Lung microvascular endothelial cell (primary cell): ENCODE measurements at places on chromosomes 13 and 19. TPM values are rescaled to one million over a fixed set of nuclear protein-coding genes. Genes with fewer than 3 reads are reported as not detected.
A peak's percentile ranks its signal among the peaks of the same experiment; 100 is the strongest.

TUBA3C gene
- not detected in 2 replicates for total RNA-seq

TTC9B gene
- total RNA-seq, result under 0.01 TPM in 1 of 2 replicates, not detected in the other

DNA sequence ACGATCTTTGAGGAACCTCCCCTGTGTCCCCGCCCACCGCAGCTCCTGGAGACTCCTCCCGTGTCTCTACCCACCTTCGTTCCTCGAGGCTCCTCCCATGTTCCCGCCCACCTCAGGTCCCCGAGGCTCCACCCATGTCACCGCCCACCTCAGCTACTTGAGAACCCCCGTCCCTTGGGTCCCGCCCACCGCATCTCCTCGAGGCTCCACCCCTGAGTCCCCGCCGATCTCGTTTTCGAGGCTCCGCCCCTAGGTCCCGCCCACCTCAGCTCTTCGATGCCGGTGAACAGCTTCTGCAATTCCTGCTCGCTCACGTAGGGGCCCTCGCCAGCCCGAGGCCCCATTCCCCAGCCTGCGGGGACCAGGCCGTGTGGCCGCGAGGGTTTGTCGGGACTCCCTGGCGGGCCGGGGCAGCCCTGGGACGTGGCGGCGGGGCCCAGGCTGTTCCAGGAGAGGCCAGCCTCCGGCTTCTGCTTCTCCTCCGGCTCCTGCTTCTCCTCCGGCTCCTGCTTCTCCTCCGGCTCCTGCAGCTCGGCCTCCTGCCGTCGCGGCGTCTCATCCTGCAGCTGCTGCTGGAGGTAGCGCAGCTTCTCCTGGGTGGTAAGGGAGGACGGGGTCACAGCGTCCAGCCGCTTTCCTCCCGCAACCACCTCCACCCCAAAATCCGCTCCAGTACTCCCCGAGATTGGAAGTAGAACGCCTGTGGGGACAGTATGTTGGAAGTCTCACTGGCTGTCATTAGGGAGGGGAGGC, 16.7 kb downstream of the TSKS start:
- peak; percentile 71 for DNase-seq

GRCh38 chr19:23254141-23254910, 4.1 kb upstream of the ZNF724 start:
- DNase-seq, result no peak

GRCh38 chr13:85833921-85834320, 34.7 kb upstream of the SLITRK6 start:
- no peak for DNase-seq

ZNF90 gene
- total RNA-seq, result 0.60 and 0.65 TPM in 2 replicates

SHISA7 gene
- not detected in 2 replicates for total RNA-seq

- peak; percentile 71 for DNase-seq
Observed at GRCh38 chr19:48656840-48657474, 11.0 kb upstream of the CA11 start.

- no peak for DNase-seq
Observed at GRCh38 chr13:36028359-36029025, 102.7 kb downstream of the DCLK1 start.

DNA sequence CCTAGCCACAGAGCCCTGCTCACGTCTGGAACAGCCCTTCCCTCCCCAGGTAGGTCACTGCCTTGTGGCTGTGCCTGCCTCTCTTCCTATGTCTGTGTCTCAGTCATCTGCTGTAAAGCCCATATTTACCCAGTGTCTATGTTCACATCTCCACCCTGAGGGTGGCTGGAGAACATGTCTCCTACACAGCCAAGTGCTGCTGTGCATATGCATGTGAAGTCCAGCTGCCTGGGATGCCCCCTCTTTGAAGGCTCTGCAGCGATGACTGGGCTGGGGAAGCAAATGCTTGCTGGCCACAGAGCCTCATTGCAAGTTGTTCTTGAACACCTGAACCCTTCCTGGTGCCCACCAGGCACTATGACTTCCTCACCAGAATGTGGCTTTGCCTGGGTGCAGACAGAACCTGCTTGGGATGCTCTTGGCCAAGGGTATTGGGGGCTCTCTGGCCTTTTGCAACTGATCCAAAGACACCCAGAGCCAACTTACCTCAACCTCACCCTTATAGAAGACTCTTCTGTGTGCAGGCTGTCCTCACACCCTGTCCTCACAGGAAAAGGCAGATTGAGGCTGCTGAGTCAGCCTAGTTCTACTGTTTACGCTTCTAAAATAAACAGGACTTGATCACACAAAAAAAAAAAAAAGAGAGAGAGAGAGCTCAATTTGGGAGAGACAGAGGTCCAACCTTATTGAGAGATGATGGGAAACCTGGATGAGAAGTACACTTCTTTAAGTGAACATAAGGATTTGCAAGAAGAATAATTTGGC, 26.5 kb downstream of the MRPL57 start:
- no peak for DNase-seq

DNA sequence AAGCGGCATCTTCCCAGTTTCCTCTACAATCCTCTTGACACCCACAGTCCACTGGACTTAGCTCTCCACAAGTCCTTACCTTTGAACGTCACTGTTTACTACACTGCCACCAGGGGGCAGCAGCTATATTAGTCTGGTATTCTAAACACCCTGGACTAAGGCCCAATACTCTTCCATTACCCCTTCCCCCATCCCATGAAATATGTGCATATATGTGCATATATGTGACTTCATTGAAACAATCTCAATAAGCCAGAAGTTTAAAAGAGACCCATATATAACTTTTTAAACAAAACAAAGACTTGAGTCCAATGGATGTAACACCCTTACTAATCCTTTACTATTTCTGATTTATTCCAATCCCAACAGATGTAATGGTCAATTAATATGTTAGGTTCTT, 15.5 kb downstream of the GGACT start:
- DNase-seq, result peak; percentile 90

SH2D3A gene
- 2.2 and 3.0 TPM in 2 replicates for total RNA-seq

FARP1 gene
- total RNA-seq, result 9.4 and 14.9 TPM in 2 replicates

DNA sequence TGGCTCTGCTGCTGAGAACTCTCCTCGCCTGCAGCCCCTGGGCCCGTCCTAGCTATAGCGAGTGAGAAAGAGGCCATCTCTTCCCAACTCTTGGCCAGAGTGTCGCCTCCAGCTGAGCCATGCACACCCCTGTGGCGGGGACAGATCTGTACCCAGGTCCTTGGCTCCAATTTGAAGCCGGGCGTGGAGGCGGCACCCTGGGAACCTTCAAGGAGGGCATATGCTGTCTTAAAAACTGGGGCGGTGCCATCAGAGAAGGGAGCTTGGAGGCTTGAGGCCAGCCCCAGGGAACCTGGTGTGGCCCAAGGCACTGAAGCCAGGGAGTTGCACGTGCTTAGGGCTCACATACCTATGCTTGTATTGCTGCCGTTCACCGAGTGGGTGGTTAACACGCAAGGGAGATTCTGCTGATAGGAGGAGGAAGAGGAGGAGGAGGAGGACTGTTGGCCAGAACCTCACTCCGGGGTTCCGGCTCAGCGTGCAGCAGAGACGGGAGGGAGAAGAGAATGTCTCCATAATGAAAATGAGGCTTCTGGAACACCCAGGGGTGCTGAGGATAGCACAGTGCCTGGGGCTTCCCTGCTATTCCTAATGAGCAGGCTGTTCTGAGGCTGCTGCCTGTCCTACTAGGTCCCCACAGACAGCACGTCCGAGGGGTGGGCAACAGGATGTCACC, 40.7 kb downstream of the COMP start:
- DNase-seq, result no peak

GRCh38 chr13:41060724-41061074, 610 bp upstream of the WBP4 start:
- peak; percentile 78 for DNase-seq

- DNase-seq, result no peak
Observed at GRCh38 chr13:31029102-31029501, 96.6 kb downstream of the TEX26 start.

DNA sequence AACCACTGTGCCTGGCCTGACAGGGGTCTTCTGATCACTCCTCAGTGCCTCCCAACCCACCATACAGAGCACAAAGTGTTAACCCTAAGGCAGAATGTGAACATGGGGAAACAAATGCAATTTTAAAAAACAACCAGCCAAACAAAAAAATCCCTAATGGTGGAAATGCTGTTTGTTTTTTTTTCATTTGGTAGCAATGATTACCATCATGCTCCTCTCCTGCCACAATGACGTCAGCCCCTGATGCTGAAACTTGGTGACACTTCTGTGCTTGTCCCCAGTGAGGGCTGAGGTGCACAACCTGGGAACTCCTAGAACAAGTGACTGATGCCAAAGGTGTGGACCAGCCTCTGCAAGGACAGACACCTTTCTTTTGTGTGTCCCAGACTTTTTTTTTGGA, 4.0 kb upstream of the TSPAN16 start:
- DNase-seq, result no peak

GRCh38 chr13:80870186-80870585, 529.3 kb upstream of the SPRY2 start:
- DNase-seq, result no peak

- no peak for DNase-seq
Observed at GRCh38 chr19:39296906-39297305, 699 bp downstream of the IFNL1 start.

DNA sequence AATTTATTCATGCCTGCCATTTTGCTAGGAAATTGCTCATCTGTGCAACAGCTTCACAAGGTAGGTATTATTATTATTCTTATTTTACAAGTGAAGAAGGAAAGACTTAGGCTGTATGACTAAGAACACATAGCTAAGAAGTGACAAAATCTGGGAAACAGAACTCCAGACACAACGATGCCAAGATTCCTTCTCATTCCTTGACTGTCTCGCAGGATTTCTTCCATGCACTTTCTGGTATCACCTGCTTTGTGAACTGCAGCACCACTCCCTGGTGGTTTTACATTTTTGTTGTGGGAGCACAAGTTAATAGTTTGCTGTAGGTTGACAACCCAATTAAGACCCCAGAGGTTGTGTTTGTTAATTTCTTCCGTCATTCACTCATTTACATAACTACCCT, 188.5 kb downstream of the LACC1 start:
- no peak for DNase-seq

GRCh38 chr19:51781999-51782398, 13.0 kb upstream of the FPR3 start:
- DNase-seq, result no peak

CYP2B6 gene
- total RNA-seq, result not detected in 2 replicates

RUBCNL gene
- 0.20 TPM in 1 of 2 replicates, not detected in the other for total RNA-seq

DNA sequence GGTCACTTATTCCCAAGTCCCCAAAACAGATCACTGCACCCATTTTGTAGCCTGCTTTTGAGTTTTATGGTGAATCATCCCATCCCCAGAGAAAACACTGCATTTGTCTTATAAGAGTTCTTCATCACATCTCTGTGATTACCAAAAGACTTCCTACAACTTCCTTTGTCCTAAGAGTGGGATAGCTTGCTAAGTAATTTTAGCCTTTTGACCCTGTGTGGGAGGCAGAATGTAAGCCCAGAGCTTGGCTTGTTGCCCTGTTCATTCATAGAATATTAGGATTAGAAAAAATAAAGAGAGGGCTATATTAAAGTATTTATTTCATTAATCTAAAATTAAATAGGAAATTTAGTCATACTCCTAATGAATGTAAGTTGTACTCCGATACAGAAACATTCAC, 213.3 kb downstream of the MZT1 start:
- DNase-seq, result no peak

GARIN5A gene
- total RNA-seq, result under 0.01 and 0.20 TPM in 2 replicates

DNA sequence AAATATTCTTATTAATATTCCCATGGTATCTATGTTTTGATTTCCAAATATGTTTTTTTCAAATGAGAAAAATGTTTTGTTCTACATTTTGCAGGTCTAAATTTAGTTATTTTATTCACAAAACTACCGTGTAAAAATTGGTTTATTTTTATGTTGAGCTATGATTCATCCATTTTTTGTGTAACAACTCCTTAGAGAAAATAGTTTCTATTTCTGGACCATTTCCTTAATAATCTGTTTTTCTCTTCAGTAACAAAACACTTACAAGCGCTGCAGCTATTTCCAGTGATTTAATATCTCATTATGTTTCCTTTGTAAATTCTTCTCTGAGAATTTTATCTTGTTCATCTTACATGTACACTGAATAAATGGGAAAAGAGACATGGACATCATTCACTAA, 550.7 kb upstream of the SLITRK5 start:
- no peak for DNase-seq

GRCh38 chr19:8363803-8364771, at the start of gene ANGPTL4:
ANGPTL4 (plus strand) TSS chr19:8364155; CDS start chr19:8364322, 167 bp downstream.
- DNase-seq, result peak; percentile 86
